ENCODE measurements at places on chromosomes 6 and 20.

GRCh38 chr6:43669050-43669921, 18.3 kb downstream of the MRPS18A start:
- DNase-seq: no peak

- DNase-seq: no peak
These were observed 31.1 kb upstream of the PIM1 start for GRCh38 chr6:37138856-37139229.

GRCh38 chr6:158408552-158409130, 96.4 kb downstream of the TULP4 start:
- DNase-seq: no peak

DNA sequence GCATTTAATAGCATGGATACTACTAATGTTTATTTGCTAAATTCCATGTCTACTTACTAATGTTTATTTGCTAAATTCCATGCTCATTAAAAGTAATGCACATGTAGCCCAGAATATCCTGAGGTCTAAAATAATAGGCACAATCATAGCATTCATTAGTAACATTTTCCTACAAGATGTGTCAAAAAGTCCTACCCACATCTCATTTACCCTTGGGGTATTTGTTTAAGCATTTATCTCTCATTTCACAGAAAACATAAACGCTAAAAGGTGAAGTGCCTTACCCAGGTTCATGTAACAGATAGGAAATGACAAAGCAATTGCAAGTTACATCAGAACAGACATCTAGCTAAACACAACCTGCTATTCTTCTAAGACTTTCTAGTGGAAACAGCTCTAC, 457.1 kb downstream of the HACE1 start:
- no peak for DNase-seq

All from T-helper 9 cell (primary cell).